ENCODE measurements at places on chromosomes 4 and X.

DNA sequence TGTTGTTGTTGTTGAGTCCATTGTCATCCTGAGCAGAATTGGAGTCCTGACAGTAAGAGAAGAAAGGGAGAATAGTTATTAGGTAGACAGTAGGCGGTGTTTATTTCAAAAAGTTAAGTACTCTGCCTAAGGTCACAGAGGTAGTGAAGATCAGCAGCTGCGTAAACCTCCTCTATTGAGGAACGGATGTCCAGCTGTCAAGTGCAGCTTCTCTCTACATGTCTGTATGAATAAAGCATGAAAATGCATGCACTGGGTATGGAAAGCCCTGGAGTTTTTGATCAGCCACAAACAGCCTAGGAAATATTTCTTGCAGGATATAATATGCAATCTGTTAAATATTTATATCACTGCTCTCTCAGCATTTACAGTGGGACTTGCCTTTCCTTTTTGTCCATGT is 109.4 kb upstream of the CBLL2 start:
- DNase-seq, result no peak

GRCh38 chr4:58957711-58958110 is 1847.5 kb upstream of the IGFBP7 start:
- no peak for DNase-seq

DNA sequence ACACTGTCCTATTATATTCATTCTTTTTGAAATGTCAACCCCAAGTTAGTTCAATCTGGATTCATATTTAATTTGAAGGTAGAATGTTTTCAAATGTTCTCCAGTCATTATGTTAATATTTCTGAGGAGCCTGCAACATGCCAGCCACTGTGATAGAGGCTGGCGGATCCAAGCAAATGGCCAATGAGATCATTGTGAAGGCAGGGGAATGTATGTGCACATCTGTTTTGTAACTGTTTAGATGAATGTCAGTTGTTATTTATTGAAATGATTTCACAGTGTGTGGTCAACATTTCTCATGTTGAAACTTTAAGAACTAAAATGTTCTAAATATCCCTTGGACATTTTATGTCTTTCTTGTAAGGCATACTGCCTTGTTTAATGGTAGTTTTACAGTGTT is 1.6 kb downstream of the CXCL1 start:
- DNase-seq, result no peak

DNA sequence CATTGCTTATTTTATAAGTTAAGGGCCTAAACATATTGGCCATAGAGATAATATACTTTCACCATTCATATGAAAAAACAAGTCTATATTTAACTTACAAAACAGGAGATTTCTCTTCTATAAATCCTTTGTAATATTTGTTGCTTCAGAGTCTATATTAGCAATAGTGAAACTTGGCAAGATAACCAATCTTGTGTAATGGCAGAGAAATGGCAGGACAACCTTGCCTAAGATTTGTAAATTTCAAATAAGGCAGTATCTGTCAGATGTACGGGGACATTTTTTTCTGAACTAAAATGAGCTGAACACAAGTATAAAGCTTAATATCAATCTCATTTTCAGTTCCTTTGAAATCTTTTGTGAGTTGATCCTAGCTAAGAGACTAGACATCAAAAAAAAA is 17.8 kb upstream of the CPEB2 start:
- no peak for DNase-seq

DNA sequence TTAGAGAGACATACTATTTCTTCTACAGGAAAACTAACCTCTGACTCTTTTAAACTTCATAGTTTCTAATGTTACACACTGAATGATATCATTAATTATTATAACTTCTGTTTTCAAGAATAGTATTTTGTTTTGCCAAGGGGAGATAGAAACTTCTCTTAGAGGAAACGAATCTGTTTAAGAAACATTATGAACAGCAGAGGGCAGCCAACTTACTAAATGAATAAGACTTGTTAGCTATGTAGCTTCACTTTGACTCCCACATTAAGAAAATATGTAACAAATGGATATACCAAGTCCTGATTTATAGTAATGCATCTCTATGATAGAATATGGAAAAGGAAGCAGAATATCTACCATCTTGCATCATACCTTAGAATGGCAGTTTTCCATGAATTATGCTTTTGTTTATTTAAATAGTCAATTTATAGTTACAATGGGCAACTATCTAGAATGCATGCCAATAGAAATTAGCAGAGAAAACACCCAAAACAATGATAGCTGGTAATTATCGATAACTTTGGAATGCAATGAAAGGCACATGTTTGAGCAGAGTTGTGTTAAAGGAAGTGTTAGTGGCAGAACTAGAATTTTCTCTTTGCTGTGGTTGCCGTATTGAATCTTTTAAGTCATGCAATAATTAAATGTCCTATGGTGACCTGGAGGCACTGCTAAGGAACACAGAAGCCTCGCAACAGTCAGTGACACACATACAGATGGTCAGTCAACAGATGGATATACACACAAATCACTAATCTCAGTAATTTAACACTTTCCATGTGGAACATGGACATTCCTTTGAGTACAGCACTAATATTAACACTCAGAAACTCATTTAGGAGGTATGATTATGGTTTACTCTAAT is 105.7 kb upstream of the PDLIM3 start:
- peak; percentile 8 for DNase-seq

GRCh38 chrX:150616863-150617198 is 48.4 kb downstream of the MTM1 start:
- DNase-seq, result no peak

- DNase-seq, result peak; percentile 27
Observed at GRCh38 chr4:16225167-16225862, 956 bp downstream of the TAPT1 start.

GRCh38 chrX:39470588-39471407 is 627.0 kb downstream of the BCOR start:
- DNase-seq, result no peak

- DNase-seq, result peak; percentile 75
Observed at GRCh38 chrX:1212532-1212931, at the start of gene CRLF2. Gene CRLF2 (minus strand): TSS chrX:1212649. CDS start chrX:1212634, 15 bp downstream.

- no peak for DNase-seq
Observed at GRCh38 chr4:170465429-170465828, 375.7 kb upstream of the AADAT start.

DNA sequence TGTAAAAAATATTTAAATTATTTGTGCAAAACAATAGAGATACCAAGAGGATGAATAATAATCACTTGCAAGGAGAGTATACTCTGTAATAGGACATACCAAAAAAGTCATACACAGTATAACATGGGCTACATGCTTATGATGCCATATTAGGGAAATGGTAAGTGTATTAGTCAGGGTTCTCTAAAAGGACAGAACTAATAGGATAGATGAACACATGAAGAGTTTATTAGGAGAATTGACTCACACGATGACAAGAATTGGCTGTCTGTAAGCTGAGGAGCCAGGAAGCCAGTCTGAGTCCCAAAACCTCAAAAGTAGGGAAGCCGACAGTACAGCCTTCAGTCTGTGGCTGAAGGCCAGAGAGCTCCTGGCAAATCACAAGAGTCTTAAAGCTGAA is 151.2 kb downstream of the DTHD1 start:
- no peak for DNase-seq

Measured in activated CD4-positive, alpha-beta T cell treated with anti-CD3 and anti-CD28 coated beads, Interleukin-10, Interleukin-2, amounts not matched to agents 100 ng/mL and 50 ng/mL, durations not matched to agents 16 hours and 8 hours (primary cell).